Skeletal muscle cell (primary cell): ENCODE measurements at places on chromosomes 6 and 20.
A peak's percentile ranks its signal among the peaks of the same experiment; 100 is the strongest.

GRCh38 chr6:120304223-120304622 is 954.7 kb upstream of the MAN1A1 start:
- no peak for DNase-seq

GRCh38 chr6:163179721-163180120 is 234.8 kb upstream of the QKI start:
- DNase-seq: no peak

DNA sequence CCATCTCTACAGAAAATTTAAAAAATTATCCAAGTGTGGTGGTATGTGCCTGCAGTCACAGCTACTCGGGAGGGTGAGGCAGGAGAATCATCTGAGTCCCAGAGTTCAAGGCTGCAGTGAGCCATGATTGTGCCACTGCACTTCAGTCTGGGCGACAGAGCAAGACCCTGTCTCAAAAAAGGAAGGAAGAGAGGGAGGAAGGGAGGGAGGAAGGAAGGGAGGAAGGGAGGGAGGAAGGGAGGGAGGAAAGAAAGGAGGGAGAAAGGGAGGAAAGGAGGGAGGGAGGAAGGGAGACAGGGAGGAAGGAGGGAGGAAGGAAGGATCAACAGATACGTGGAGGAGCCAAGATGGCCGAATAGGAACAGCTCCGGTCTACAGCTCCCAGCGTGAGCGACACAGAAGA is 90.1 kb downstream of the ZNF217 start:
- DNase-seq: no peak

DNA sequence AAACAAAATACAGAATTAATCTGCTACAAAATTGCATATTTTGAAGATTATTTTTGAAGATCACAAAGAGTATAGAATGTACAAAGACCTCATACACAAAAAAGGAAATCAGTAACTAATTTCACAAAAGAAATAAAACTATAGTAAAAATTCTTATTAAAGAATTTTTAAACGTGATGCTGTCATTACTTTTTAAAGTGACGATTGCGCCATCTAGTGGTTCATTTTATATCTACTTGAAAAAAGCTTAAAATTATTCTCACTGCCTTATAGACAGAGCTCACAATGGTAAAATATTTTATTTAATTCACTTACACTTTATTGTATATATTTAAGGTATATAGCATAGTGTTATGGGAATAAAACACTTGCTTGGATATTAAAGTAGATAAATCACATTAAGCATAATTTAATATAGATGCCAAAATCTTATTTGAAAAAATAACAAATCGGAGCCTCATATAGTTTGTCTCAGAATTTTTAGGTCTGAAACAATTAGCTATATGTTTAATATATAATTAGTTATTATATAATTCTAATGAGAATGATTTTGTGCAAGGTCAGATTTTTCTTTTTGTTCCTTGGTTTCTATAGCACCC is 128.8 kb downstream of the PHF3 start:
- no peak for DNase-seq

GRCh38 chr6:159062564-159062945 is 17.8 kb upstream of the TAGAP start:
- no peak for DNase-seq

DNA sequence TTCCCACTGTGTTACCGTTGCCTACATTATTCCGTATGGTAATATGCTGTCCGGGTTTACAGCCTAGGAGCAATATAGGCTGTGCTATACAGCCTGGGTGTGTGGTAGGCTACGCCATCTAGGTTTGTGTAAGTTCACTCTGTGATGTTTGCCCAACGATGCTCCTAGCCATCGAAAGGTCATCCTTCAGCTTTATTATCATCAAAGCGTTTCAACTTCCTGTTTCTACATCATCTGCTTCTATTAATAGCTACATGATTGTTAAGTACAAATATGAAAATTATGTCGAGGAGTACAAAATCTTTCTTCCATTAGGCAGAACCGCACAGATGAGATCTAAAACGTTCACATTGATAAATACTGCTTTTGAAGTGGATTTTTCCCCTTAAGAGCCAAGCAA is 69.9 kb downstream of the PPP1R14C start:
- DNase-seq: no peak

DNA sequence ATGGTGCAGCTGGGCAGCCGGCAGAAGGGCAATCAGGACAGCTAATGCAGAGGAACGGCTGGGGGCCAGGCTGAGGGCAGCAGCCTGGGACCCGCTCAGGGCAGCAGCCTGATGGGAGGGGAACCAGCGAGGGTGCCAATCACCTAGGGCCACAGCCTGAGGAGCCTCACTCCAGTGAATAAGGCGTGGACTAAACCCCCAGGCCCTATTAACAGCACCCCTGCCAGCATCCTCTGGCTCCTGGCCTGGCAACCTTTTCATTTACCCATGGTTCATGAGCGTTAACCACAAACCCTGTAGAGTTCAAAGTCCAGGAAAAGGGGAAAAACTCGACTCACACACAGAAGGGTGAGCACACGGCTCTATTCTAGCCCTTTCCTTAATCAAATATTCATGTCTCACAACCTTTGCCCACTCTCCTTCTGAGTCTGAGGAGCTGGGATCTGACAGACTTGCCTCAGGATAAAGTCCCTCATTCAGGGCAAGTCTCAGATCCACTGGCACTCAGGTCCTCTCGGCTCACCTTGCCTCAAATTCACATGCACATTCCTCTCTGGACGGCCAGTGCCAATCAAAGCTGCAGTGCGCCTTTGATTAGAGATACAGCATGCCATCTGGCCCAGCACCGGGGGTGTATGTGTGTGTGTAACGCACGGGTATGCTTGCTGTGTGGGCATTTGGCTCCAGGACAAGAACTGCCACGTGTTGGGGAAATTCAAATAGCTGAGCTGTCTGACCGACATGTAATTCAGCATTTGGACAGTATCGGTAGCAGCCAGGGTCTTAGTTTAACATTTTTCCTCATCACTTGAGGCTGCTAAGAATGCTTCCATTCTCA is 86.9 kb upstream of the TRAF3IP2 start:
- DNase-seq: peak; percentile 11

GRCh38 chr6:22146931-22147701 is 149.7 kb downstream of the PRL start:
- DNase-seq: no peak
